ENCODE measurements at places on chromosomes 2 and 18.

DNA sequence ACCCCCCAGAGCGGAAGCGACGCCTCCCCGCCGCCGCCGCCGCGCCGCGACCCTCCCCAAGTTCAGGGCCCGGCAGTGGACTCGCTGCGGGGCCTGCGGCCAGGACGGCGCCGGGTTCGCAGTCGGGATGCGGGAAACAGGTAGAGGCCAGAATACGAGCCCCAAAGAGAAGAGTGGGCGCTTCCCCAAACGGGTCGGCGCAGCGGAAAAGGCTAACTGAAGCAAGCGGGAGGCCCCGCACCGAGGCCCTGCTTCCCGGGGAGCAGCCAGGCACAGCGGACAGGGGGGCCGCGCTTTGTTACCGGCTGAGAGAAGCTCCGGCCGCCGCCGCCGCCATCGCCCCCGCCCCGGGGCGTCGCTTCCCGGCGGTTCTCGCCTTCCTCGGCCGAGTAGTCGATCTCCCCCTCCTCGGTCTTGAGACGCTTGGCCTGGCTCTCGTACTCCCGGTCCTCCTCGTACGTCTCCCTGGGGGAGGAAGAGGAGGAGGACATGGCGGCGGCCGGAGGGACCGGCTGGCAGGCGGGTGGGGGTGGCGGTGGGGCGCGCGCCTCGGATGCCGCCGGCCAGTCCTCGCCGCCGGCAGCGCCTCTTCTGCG is 494 bp downstream of the HNRNPLL start:
- DNase-seq, result peak; percentile 29

- no peak for DNase-seq
Observed at GRCh38 chr2:26957534-26957933, 12.9 kb upstream of the MAPRE3 start.

GRCh38 chr18:32760391-32760790 is 12.4 kb downstream of the KLHL14 start:
- DNase-seq, result no peak

- no peak for DNase-seq
Observed at GRCh38 chr18:36149514-36150289, 20.0 kb downstream of the ELP2 start.

GRCh38 chr2:170548304-170548703 is 166.8 kb upstream of the SP5 start:
- no peak for DNase-seq

DNA sequence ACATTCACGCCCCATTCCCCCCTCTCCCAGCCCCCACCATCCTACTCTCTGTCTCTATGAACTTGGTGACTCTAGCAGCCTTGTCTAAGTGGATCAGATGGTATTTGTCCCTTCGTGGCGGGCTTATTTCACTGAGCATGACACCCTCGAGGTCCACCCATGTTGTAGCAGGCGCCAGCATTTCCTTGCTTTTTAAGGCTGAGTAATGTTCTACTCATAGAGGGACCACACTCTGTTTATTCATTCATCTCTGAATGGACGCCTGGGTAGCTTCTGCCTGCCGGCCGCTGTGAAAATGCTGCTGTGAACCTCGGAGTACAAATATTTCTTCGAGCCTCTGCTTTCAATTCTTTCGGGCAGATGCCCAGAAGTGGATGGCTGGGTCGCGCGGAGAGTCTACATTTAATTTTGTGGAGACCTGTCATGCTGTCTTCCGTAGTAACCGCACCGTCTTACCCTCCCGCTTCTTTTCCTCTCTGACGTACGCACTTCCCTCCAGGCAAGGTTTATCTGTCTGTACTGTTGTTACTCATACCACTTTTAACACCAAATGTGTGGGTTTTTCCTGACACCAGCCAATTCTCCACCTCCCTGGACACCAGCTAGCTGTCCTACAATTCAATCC is 5.6 kb downstream of the CROCC2 start:
- no peak for DNase-seq

DNA sequence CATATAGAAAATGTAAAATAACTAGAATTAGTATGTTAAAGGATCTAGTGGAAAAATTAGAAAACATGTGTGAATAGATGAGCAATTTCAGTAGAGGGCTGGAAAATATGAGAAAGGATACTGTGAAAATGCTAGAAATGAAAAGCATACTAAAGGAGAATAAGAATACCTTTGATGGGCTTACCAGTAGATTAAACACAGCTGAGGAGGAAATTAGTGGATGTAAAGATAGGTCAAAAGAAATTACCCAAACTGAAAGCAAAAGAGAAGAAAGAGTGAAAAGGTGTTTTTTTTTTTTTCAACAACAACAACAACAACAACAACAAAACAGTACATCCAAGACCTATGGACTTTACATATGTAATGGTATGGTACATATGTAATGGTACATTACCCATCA is 41.0 kb upstream of the CTIF start:
- DNase-seq, result no peak

GRCh38 chr2:197573608-197574007 is 57.7 kb downstream of the MOB4 start:
- DNase-seq, result no peak

Data from NCI-H2171 (cell line).